Posterior cingulate gyrus (tissue), 11 donors: ENCODE measurements at places on chromosomes 2 and 18.

GRCh38 chr2:75256485-75256884, 57.2 kb upstream of the TACR1 start:
- no peak for DNase-seq

- no peak for DNase-seq
Measured at GRCh38 chr2:49687918-49688317, 533.6 kb upstream of the FSHR start.

DNA sequence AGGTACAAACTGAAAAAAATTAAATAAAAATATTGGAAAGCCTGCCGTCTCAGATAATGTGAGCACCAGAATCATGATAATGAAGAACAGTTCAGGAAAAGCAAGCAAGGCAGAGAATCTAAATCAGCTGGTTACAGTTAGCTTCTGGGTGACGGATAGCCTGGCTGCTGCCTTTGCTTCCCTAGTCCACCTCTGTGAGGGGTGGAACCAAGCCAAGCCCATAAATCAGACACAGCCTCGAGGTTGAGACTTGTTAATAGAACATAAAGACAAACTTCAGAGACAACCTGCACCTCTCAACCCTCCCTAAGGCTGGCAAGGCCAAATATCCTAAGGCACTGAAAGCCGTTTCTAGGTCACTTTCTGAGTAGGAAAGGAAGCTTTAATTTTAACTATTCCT, 334.7 kb upstream of the SLC39A10 start:
- DNase-seq = no peak

DNA sequence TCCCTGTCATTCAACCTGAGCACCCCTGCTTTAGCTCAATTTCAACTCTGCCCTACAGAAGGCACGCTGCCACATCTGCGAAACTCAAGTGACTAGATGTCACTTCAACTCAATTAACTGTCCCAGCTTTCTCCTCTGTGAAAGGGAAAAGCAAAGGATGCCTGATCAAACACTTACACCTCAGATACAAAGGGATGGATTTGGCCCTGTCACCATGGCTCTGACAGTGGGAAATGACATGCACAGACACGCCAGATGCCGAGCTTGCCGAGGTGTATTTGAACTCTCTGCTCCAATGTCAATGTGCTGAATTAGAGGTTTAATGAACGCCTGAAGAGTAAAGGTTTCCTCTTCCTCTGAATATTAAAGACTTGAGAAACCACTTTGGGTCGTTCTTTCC, 481.1 kb downstream of the CBLN2 start:
- no peak for DNase-seq

DNA sequence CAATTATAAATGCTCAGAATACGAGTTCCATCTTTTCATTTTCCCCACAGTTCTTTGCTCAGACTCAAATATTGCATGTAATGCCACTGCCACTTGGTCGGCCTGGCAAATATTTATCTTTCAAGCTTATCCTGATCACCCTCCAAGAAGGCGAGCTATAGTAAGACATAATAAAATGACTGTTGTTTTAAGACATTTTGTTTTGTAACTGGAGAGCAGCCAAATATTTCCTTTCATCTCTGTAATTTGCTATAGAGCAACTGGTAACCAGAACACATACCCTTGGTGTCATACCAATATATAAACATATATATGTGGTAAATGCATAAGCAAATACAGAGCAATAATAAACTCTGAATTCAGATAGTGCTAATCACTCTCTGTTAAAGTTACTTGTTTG, 7.3 kb upstream of the ATL2 start:
- no peak for DNase-seq

DNA sequence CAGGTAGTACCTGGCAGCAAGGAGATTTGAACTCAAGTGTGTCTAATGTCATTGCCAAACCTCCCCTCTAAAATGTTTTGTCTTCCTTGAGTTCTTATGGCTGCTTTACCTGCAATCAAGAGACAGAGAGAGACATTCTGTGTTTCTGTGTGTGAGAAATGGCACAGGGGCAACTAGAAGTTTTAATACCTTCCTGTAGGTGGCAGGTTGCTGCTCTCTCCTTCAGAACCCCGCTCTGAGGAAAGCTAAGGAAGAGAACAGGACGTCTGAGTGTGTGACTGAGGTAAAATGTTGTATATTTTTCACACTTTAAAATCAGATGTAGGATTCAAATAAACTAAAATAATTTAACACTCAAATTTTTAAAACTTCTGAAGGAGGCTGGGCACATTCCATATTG, 19.2 kb downstream of the DTNA start:
- no peak for DNase-seq

- DNase-seq = no peak
Measured at GRCh38 chr2:45845566-45845965, 194.1 kb downstream of the PRKCE start.

DNA sequence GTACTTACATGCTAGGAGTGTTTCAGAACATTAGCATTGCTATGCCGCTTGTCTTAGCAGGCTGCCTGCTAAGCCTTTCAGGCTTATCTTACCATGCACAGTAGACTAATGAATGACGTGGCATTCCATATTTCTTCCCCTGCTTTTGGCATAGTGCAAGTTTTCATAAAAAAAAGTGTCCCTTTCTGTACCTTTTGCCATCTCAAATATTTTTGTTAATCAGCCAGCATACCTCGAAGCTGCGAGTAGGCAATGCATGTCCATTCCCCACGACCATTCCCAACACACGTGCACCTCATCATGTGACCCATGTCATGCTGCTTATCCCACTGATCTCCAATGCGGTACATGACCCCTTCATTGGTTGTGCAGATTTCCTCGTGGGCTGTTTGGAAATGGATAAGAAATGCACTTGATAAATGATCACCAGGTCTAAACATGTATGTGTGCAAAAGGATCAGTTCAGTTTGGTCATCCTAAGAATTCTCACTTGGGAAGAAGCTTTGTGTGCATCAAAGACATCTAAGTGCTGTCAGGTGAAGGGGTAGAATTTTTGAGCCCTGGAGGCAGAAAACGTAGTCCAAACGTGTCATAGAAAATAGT, 13.9 kb downstream of the FN1 start:
- DNase-seq = no peak

DNA sequence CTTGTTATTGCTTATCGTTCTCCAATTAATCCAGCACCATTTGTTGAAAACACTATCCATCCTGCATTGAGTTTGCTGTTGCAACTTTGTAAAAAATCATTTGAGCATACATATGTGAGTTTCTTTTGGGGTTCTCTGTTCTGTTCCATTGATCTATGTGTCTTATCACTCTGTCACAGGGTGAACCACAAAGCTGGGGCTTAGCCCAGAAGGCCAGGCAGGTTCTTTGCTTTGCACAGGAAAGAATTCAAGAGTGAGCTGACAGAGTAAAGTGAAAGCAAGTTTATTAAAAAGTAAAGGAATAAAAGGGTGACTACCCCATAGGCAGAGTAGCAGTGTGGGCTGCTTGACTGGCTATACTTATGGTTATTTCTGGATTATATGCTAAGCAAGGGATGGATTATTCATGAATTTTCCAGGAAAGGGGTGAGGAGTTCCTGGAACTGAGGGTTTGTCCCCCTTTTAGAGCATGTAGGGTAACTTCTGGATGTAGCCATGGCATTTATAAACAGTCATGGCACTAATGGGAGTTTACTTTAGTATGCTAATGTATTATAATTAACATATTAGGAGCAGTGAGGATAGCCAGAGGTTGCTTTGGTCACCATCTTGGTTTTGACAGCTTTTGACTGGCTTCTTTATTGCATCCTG, 46.8 kb downstream of the RNF138 start:
- DNase-seq = no peak

DNA sequence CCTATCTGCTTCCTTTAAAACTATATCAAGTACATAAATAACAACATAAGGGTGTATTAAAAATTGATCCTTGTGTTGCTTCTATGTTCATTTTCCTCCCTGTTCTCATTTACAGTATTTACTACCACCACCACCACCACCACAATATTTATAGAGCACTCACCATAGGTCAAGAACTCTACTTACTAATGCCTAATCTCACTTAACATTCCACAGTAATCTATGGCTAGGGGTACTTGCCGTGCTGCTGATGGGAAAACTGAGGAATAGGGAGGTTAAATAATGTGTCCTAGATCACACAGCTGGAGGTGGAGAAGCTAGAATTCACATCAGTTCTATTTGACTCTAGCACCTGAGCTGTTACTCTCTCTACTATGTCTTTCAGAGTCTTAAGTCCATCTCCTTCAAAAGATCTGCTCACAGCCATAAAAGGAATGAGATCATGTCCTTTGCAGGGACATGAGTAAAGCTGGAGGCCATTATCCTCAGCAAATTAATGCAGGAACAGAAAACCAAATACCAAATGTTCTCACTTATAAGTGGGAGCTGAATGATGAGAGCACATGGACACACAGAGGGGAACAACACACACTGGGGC, 54.1 kb upstream of the ZNF385B start:
- no peak for DNase-seq

GRCh38 chr2:58598171-58598570, 357.0 kb upstream of the FANCL start:
- DNase-seq = no peak

DNA sequence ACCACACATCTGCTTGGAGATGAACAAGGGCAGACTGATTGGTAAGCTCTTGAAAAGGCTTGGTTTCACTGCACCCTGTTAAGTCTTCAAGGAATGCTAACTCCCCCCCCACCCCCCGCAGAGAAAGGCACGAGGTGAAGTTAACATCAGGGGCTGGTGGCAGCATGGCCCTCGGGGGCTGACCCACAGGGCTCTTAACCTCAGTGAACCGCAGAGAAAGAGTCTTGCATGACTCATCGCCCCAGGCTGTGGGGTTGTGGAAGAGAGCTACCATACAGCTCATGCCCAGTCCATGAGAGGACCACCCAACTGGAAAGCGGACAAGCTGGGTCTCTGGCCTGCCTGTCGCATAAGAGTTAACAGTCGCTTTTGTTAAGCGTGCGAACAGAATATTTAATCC, 10.6 kb upstream of the CEP68 start:
- no peak for DNase-seq

GRCh38 chr2:237630216-237631000, 3.0 kb downstream of the LRRFIP1 start:
- no peak for DNase-seq

DNA sequence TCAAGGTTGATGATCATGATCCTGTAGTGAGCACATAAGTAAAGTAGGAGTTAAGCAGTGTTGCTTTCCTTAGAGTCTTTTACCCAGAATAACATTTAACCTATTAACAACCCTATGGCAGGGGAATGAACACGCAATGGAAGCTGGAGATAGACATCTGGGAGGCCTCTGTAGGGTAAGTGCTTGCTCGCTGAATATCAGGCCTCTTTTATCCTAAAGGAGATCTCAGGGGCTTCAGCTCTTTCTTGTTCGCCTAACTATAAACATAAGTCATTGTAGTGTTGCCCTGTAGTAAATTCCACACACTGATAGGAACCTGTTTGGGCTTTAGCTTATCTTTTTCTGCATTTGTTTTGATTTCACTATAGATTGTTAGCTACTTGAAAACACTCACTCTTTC, 174.4 kb upstream of the TCF4 start:
- DNase-seq = no peak

DNA sequence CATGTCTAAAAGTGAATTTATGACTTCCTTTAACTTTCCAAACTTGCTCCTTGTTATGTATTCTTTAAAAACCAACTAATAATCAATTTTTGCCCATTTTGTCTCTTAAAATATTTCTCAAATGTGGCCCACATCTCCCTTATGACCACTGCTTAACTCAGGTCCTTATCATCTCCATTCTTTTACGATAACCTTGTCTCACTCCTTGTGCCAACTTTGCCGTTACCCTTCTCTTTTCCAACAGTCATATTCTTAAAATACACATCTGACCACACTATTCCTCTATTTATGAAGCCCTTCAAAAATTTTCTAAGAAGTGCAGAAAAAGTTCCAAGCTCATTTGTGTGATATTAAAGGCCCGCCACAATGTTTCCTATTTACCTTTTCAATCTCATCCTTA, 47.8 kb downstream of the PPP1R1C start:
- DNase-seq = no peak

DNA sequence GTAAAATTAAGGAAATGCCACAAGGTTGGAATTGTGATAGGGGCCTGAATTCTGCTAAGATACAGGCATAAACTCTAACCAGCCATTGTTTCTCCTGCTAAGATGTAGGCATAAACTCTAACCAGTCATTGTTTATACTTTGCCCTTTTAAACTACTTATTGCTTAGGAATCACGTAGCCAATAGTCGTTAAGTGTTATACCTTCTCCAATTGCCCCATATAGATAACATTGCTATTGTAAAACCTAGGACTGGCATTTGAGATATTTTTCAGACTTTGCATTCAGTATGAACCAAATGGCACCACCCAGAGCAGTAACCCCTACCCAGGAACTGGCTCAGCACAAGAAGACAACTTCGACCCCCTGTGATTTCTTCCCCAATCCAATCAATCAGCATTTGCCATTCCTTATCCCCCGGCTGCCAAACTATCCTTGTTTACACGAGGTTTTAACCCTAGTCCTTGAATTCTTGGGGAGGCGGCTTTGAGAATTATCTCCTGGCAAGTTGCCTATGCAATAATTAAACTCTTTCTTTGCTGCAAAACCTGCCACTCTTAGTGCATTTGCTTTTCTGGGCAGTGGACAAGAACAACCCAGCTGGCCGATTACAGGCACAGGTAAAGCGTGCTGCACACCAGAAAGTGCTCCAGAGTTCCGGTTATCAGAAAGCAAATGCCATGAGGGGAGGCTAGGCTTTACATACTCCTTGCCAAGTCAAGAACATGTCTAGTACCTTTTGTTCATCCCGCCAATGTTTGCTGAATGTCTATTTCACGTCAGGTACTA, 167.6 kb downstream of the LAMA1 start:
- no peak for DNase-seq

GRCh38 chr2:163348857-163349380, 386.9 kb downstream of the FIGN start:
- DNase-seq = no peak

DNA sequence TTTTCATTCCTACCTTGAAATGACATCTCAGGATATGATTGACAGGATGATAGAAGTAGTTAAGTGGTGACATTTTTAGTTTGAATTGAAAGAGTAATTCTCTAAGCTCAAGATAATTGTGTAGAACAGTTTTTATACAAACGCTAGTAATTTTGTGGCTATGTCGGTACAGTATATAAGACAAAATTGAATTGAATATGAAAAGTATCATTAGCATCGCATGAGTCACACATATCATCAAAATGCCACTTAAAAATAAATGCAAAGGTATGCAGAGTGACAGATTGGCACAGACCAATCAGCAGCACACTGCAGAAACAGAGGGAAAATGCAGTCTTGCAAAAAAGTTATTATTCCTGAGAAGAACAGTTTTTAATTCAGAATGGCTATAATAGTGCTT, 608.2 kb upstream of the NETO1 start:
- DNase-seq = no peak

- DNase-seq = no peak
Measured at GRCh38 chr18:79199691-79200374, 130.6 kb downstream of the ATP9B start.

- DNase-seq = no peak
Measured at GRCh38 chr2:149329489-149330126, 779 bp upstream of the LYPD6 start.
